ENCODE measurements at places on chromosomes 6 and 20.
A peak's percentile ranks its signal among the peaks of the same experiment; 100 is the strongest.

- no peak overlapping the region for H3K27ac ChIP-seq
- no peak overlapping the region for H3K4me3 ChIP-seq
- no peaks in the 10 kb centered on the region for H3K4me1 ChIP-seq
- no peaks in the 10 kb centered on the region for H3K36me3 ChIP-seq
Measured at GRCh38 chr6:9428421-9429172, 986.3 kb downstream of the TFAP2A start.

DNA sequence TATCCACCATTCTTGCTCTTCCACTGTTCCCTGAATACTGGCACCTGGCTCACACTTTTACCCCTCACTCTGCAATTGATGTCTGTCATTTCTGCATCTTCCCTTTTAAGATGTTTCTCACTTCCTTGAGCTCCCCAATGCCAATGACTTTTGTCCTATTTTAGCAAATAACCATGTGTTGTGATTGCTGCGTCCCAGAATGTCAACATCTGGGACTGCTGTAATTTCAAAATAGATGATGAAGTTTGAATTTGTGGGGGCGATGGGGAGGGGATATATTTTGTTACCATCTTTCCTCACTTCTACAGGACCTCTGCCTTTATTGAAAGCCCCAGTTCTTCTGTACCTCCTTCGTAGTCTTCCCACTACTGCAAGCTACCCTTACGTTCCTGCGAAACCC lies 40.0 kb upstream of the ADGRF5 start:
- H3K27me3 ChIP-seq, result no peaks in the 10 kb centered on the region
- no peaks in the 10 kb centered on the region for H3K4me1 ChIP-seq
- H3K4me3 ChIP-seq, result no peak overlapping the region

DNA sequence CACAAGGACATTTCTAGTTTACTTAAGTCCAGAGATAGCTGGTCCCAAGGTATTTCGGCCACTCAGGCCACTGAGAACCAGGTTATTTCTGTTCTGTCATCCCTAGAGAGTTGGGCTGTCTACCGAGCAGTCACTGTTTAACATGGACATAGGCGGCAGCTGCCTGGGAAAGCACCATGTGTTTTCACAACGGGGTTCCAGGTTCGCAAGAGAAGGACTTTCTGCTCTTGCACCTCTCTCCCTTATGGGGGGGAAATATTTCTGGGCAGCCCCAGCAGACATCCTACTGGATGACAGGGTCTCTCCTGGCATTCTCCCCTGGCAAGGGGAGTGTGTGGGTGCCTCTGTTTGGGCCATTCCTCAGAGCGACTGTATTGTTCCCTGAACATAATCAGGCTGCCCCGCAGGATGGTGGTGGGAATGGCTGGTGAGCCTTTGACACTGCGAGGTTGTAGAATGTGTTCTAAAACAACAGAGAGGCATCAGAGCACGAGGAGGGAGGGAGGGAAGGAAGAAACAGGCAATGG lies 64.4 kb upstream of the DUSP22 start:
- H3K4me3 ChIP-seq, result no peak overlapping the region
- H3K4me1 ChIP-seq, result no peaks in the 10 kb centered on the region
- DNase-seq, result no peak
- no peaks in the 10 kb centered on the region for H3K36me3 ChIP-seq
- no peaks in the 10 kb centered on the region for H3K27me3 ChIP-seq

GRCh38 chr20:51212816-51213215 lies 189.9 kb upstream of the KCNG1 start:
- no peaks in the 10 kb centered on the region for H3K36me3 ChIP-seq
- no peaks in the 10 kb centered on the region for H3K27me3 ChIP-seq
- no peaks in the 10 kb centered on the region for H3K4me1 ChIP-seq
- no peak for DNase-seq
- no peak overlapping the region for H3K27ac ChIP-seq
- H3K4me3 ChIP-seq, result no peak overlapping the region

DNA sequence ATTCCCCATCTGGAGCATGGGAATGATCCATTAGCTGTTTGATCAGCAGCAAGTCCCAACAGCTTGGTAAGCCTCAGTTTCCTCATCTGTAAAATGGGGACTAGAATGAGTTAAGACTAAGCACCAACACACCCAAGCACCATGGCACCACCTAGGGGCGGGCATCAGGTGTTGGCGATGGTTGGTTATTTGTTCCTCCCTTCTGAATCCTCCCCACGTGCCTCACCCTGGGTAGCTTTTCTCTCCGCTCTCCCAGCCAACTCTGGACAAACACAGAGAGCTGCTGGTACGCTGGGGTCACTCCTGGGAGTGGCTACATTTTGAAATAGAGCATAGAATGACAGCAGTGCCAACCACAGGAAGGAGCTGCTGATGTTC lies 13.3 kb upstream of the ITPR3 start:
- DNase-seq, result no peak
- no peak overlapping the region for H3K4me3 ChIP-seq
- no peaks in the 10 kb centered on the region for H3K27me3 ChIP-seq
- H3K36me3 ChIP-seq, result no peaks in the 10 kb centered on the region
- no peak overlapping the region for H3K27ac ChIP-seq

DNA sequence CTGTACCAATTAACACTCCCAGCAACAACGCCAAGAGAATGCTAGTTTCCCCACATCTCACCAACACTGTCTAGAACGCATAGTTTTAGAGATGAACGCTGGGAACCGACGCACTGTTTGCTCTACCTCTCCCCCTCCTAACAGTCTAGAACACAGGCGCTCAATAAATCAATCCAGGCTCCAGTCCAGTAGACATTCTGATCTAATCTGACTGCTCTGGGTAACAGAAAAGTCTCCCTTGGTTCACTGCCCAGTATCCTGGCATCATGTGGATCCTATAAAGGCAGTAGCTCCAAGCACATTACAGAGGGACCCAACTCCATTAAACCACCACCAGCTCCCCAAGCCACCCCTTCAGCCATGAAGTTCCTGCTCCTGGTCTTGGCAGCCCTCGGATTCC lies at the start of gene DEFB132:
Gene DEFB132, plus strand, starts transcription at position 306 of the 400 bp plus-strand sequence. Its CDS starts 55 bp downstream, at position 361.
- no peak within 1 kb of the TSS for H3K27ac ChIP-seq
- peaks cover 7% of the 10 kb centered on the region for H3K27me3 ChIP-seq
- H3K36me3 ChIP-seq, result no peaks in the 10 kb centered on the region
- DNase-seq, result no peak
- no peaks in the 10 kb centered on the region for H3K4me1 ChIP-seq

DNA sequence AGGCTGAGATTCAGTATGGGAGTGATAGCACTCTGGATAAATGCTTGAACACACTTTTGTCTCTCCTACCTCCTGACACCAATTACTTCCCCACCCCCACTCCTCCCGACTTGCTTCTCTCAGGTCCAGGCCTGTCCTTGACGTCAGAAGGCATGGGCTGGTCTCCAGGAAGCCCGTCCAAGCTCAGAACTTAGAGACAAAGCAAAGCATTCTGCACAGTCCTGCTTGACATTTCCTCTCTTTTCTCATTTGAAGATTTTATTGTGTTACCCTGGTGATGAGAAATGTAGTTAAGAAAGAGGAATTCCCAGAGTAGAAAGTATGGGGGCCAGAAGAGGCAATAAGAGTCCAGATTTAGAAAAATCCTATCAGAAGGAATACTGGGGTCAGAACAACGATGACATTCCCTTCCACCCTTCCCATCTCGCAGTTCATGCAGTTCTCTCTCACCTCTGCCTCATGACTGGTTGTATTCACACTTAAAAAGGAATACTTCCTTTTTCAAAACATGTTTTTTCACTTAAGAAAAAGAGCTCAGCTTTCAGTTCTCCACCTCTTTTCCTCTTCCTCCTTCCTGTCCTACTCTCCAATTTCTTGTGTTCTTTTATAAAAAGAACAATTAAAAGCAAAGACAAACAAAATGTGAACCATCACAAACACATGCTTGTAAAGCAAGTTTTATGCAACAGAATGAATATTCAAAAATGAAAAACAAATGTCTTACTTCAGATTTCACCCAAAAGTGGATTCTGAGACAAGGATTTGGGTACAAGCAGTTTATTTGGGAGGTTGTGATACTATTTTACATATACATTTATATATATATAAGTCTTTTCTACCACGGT lies 18.5 kb upstream of the FAM184A start:
- no peak overlapping the region for H3K27ac ChIP-seq
- H3K4me3 ChIP-seq, result no peak overlapping the region
- H3K4me1 ChIP-seq, result no peaks in the 10 kb centered on the region
- no peaks in the 10 kb centered on the region for H3K36me3 ChIP-seq

- no peaks in the 10 kb centered on the region for H3K27me3 ChIP-seq
- H3K36me3 ChIP-seq, result no peaks in the 10 kb centered on the region
- DNase-seq, result peak; percentile 4
- H3K4me1 ChIP-seq, result no peaks in the 10 kb centered on the region
Measured at GRCh38 chr6:8814440-8815000, 379.2 kb upstream of the SLC35B3 start.

GRCh38 chr6:31128093-31128676 lies 7.9 kb upstream of the CDSN start:
- peaks cover 26% of the 10 kb centered on the region for H3K4me1 ChIP-seq
- no peak overlapping the region for H3K4me3 ChIP-seq
- peak; percentile 54 for DNase-seq
- no peak overlapping the region for H3K27ac ChIP-seq

DNA sequence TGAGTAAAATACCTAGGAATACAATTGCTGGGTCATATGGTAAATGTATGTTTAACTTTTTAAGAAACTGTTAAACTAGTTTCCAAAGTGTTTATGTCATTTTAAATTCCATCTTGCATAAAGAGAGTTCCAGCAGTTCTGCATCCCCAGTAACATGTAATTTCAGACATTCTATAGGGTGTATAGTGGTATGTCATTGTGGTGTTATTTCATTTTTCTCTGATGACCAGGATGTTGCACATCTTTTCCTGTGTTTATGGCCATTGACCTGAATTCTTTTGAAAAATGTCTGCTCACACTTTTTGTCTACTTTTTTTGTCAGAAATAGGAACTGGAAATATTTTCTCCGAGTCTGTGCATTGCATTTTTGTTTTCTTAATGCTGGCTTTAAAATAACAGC lies 128.9 kb downstream of the TMEM200A start:
- no peaks in the 10 kb centered on the region for H3K27me3 ChIP-seq
- no peaks in the 10 kb centered on the region for H3K36me3 ChIP-seq
- H3K27ac ChIP-seq, result no peak overlapping the region

GRCh38 chr6:124753562-124754105 lies 208.6 kb upstream of the RNF217 start:
- no peaks in the 10 kb centered on the region for H3K36me3 ChIP-seq
- no peak for DNase-seq
- H3K27ac ChIP-seq, result no peak overlapping the region
- H3K27me3 ChIP-seq, result no peaks in the 10 kb centered on the region
- H3K4me1 ChIP-seq, result no peaks in the 10 kb centered on the region

- DNase-seq, result no peak
- no peak overlapping the region for H3K4me3 ChIP-seq
Measured at GRCh38 chr6:63882208-63882607, 246.6 kb downstream of the PHF3 start.

- DNase-seq, result no peak
- no peaks in the 10 kb centered on the region for H3K36me3 ChIP-seq
- no peak overlapping the region for H3K4me3 ChIP-seq
- H3K27me3 ChIP-seq, result peaks cover 14% of the 10 kb centered on the region
- H3K4me1 ChIP-seq, result no peaks in the 10 kb centered on the region
Measured at GRCh38 chr20:24004471-24004870, 15.9 kb upstream of the GGTLC1 start.

DNA sequence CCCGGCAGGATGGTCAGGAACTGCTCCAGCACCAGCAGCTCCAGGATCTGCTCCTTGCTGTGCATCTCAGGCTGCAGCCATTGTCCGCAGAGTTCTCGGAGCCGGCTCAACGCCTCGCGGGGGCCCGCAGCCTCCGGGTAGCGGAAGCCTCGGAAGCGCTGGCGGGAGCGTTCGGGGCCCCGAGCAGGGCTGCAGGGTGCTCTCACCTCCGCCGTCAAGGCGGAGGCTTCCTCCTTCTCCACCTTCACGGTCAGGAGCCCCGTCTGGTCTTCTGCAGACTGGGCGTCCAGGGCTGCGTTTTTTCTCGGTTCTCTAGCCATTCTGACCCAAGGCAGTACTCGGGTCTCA lies 434 bp downstream of the ZKSCAN4 start:
- no peak for DNase-seq
- H3K27ac ChIP-seq, result no peak overlapping the region
- peak overlapping the region; percentile 81 for H3K4me3 ChIP-seq
- H3K27me3 ChIP-seq, result no peaks in the 10 kb centered on the region
- H3K4me1 ChIP-seq, result no peaks in the 10 kb centered on the region
- H3K36me3 ChIP-seq, result no peaks in the 10 kb centered on the region

All from SJCRH30 (cell line).